ENCODE measurements at places on chromosomes 11 and 22.
A peak's percentile ranks its signal among the peaks of the same experiment; 100 is the strongest.

- no peak for DNase-seq
These were observed 5.7 kb downstream of the LRP4 start for GRCh38 chr11:46912526-46913150.

DNA sequence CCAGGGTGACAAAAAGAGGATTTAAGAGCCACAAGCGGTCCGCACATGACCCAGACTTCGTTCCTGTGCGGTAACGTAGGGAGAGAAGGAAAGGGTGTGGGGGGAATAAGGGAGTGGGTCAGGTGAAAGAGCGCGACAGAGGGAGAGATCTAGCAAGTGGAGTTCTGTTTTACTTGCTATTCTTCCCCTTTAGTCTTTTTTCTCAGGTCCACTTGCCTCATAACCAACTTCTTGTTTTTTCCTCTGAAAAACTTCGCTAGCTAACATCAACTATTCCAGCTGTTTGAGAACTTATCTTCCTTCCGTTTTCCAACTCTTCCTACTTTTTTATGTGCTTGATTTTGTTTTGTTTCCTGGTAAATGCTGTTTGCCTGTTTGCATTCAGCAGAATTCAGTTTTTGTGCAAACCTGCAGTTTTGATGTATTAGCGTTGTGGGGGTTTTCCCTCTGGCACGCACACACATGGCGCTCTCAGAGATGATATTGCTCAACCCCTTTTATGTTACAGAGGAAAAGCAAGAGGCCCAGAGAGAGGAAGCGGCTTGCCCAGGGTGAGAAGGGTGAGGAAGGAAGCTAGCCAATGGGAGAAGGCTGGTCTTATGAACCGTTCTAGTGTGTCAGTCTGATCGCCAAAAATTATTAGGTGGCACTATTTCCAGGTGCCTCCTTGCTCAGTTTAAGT lies 592 bp upstream of the CTSC start:
- peak; percentile 62 for DNase-seq

DNA sequence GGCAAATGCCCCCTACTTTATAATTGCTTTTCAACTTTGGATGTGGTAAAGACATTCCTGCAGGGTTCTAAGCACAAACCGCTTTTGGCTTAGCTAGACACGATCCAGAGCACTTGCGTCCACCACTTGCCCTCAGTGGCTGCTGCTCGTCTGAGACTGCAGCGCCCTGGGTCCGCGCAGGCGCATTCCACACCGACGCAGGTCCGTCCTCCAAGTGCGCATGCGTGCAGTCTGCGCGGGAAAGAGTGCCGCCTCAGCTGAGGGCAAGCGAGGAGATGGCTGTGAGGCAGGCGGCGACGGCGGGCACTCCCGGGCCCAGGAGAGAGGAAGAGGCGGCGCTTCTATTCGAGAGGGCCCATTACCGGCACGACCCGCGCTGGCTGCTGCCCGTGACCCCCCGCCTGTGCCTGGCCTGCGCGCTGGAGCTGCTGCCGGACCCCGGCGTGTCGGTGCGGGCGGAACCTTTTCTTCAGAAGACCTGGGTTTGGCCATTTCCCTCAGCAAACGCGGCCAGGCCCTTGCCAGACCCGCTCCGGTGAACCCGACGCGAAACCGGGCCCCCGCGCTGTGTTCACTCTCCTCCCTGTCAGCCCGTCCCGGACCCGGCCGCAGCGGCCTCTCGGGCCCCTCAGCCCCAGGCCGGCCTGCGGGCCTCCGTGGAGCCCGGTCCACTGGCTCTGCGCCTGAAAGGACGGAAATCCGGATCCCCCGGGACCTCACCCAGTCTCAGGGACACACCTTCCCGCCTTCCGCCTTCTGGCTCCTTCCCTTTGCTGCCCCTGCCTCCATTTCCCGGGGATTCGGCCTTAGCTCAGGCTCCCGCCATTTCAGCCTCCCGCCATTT lies at the start of gene MEI1:
Gene MEI1 (plus strand): TSS at position 240 of the 844 bp plus-strand sequence. CDS start 36 bp downstream, at position 276.
- peak; percentile 82 for DNase-seq

- no peak for DNase-seq
These were observed 181.5 kb upstream of the ZBED5 start for GRCh38 chr11:11039208-11039965.

GRCh38 chr11:68308068-68308467 lies 4.3 kb upstream of the LRP5 start:
- DNase-seq: no peak

- no peak for DNase-seq
These were observed 51.8 kb downstream of the MICAL3 start for GRCh38 chr22:17972385-17973191.

DNA sequence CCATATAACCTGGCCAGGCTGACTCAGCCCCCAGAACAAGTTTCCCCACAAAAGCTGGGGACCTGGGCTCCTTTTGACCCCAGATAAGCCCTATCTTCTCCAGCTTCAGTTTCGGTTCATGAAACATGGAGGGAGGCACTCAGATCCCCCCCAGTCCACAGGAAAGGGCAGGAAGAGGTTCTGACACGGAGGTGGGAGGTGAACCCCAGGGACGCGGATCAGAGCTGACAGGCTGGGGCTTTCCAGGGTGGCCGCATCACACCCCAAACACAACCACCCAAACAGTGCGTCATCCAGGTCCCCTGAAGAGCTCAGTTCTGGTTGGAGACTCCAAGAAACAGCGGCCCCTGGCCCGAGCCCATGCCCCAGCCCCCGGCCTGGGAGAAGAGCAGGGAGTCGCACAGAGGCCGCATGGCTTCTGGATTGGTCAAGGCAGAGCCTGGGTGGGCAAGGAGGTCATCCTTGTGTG lies 44.3 kb upstream of the A4GALT start:
- no peak for DNase-seq

DNA sequence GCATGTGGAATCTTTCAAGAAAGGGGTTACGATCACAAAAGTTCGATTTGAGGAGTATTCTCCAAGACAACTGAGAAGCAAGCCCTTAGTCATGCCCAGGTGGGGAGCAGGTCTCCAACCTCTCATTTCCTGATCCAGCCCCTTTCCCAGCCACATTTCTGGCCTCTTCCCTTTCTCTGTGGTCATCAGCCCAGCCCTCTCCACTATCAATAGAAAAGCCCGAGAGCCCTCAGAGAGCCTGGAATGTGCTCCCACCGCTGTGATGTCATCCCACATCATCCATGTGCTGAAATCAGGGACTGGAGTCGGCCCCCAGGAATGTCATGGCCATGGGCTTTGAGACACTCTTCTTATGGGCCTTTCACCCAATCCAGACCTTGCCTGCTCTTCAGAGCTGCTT lies 62.6 kb downstream of the KCNJ1 start:
- no peak for DNase-seq

- DNase-seq: no peak
These were observed 13.7 kb upstream of the GNB1L start for GRCh38 chr22:19868333-19868732.

DNA sequence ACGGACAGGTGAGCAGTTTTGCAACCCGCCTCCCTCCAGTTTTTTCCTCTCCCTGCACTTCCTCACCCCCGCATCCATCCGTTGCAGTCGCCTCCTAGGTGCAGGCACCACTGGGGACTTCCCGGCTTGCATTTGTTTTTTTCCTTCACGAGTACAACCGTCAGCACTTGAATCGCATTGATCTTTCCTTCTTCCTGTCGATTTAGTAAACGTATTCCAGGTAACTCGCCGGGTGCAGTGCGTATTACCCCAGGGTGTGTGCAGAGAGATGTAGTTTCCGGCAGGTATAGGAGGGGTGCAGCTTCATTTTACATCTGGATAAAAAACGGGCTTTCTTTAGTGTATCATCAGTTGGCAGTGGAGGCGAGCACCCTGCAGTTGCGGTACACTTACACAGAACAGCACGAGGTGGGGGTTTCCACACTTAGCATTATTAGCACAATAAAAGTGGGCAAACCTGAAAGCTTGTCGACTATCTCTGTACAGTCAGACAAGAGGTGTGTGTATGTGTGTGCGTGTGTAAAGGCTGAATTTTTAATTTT lies at the start of gene SORL1-AS1:
Gene SORL1-AS1 (minus strand): TSS at position 359 of the 542 bp plus-strand sequence.
- DNase-seq: peak; percentile 55

- no peak for DNase-seq
These were observed 5.3 kb downstream of the EXPH5 start for GRCh38 chr11:108588287-108588686.

DNA sequence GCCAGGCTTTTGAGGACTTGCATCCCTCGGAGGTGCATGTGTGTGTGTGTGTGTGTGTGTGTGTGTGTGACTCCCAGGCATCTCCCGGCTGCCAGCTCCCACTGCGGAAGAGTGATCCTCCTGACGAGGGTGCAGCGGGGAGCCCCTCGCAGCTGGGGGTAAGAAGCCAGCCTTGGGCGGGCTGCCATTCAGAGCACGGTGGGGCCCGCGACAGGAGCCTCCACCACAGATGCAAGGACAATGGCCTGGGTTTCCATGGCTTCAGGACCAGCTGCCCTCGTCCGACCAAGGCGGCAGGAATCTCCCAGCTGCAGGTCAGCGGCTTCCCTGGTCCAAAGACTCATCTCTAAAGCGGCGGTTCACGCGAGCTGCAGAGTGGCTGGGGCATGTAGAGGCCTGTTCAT lies 908.5 kb downstream of the BRD1 start:
- DNase-seq: no peak

DNA sequence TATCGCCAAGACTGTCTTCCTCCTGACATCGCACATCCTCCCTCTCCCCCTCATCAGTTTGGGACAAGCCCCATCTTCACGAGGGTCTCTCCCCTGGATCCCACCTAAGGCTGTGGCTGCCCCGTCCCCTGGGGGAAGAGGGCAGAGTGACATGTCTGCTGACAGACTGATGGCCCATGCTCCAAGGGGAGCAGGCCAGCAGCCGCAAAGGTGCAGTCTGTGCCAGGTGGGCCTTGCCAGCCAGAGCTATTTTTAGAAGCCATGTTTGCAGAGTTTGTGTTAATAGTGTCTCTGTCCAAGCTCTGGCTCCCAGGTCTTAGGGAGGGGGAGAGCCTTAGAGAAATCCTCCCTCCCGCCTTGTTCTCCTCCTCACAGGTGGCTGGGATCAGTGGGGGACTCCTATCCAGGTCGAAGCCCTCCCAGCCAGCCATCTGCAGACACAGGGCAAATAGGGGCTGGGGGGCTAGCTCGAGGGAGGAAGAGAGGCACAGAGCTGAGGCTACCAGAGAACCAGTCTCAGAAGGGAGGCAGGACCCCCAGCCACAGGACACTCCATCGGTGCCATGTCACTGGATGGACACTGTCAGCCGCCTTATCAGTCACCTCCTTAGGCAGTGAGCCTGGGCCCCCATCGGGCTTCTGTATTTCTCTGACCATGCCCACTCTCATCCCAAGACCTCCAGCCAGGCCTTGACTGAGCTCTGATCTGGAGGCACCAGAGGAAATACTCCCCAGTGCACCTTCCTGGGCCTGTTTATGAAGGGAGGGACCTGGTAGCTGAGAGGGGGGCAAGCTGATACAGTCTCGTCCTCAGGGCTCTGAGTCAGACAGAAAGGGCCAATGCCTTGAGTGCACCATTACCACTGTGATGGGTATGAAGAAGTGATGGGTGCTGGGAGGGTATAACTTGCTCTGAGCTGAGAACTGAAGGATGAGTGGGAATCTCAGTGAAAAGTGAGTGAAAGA lies 49.3 kb downstream of the CHRDL2 start:
- DNase-seq: no peak

DNA sequence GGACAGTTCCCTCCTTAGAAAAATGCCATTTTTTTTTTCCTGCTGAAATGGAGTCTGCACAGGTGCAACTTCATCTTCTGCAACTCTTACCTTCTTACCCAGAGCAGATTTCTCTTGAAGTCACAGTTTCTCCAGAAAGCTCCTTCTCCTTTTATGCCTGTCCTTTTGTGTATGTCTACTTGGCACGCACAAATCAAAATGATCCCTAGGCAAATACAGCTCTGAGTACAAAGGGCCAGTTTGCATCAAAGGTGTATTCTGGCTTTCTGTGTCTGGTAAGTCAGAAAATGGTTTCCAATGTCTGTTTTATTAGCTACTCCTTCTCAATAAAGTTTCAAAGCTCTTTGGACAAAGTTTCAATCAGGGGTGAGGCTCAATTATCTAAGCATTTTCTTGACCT lies 2.5 kb downstream of the CLDN25 start:
- no peak for DNase-seq

DNA sequence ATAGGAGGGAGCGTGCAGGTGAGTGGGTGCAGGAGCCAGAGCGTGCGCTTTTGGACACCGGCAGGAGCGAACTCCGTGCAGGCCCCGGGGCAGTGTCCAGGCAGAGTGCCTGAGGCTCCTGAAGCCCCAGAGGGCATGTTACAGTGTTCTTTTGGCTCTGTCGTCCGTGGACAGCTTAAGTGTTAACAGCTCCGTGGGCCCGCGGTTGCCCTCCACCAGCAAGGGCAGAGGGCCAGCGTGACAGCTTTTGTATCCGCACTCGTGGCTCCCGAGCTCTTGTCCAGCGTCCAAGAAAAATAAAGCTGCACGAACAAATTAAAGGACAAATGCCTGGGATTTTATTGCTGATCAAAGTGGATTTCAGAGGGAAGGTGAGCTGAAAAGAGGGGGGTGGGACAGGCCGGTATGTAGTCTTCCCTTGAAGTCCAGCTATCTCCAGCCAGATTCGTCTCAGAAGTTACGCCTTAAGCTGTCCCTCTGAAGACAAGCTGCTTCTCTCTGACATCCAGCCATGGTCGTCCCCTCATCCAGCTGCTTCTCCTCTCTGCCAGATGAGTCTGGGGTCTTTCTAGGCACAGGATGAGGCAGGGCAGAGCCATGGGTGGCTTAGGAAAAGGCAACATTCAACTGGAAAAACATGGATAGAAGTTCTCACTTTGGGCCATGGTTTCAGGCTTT lies 968 bp upstream of the TMEM109 start:
- no peak for DNase-seq

DNA sequence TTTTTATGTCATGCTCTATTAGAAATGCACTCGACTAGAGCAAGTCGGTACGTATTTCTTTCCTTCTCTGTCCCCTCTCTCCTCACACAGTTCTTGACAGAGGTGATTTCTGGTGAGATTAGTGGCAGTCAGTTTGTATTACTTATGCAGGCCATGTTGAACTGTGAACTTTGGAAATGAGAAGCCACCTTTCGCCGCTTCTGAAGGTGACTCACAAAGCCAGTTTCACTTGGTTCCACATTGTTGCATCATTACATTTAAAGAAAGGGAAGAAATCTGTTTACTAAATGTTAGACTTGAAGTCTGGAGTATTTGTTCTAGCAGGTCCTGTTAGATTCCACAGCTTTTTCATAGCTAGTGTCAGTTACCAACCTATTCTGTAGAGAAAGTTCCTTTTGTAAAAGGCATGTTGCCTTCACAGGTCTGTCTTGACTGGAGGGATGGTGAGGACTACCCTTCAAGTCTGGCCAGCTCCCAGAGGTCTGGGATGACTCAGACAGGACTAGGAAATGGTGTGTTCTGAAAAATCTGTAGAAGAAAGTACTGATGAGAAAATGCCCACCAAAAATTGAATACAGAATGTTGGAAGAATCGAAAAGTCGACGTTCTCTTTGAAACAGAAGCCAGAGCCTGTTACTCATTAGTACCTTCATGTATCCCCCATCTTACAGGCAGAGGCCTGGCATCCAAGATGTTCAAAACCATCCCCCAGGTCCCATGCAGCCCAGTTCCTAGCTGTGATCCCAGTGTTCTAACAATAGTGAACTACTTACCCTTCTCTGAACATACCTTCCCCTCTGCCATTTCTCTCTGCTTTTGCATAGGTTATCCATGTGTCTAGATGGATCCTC lies 181.4 kb downstream of the DBX1 start:
- no peak for DNase-seq

DNA sequence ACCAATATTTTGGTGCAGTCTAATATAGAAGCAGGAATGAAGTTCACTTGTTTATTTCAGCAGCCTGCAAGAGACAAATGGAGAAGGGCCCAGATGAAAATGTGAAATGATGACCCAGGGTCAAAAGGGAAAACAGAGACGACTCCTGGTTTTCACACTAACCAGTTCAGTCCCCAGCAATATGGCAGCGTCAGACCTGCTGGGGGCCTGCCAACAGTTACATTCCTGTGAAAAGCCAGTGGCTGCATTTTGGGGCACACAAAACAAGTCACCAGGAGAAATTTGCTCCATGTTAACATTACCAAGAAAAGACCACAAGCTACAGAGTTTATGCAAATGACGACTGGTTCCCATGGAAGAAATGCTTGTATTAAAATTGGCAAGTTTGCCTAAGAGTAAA lies 80.2 kb downstream of the CCDC34 start:
- no peak for DNase-seq

Measured in stimulated activated CD4-positive, alpha-beta T cell treated with anti-CD3 and anti-CD28 coated beads, TNF-alpha, amount 100 ng/mL, for 24 hours (primary cell).